ENCODE measurements at places on chromosomes 11 and 22.
A peak's percentile ranks its signal among the peaks of the same experiment; 100 is the strongest.

- no peak for DNase-seq
Measured at GRCh38 chr11:119509969-119510401, 87.0 kb upstream of the THY1 start.

GRCh38 chr22:44369293-44369661, 56.5 kb upstream of the SHISAL1 start:
- DNase-seq = no peak

GRCh38 chr11:75589933-75590332, 27.9 kb downstream of the SERPINH1 start:
- no peak for DNase-seq

GRCh38 chr22:45413368-45414211, at the start of the genes RIBC2 and SMC1B:
Gene RIBC2, plus strand, starts transcription at chr22:45413693. Its CDS starts 194 bp downstream, at chr22:45413887.
Gene SMC1B, minus strand, starts transcription at chr22:45413599. Its CDS starts 32 bp downstream, at chr22:45413567.
- DNase-seq = peak; percentile 73

- DNase-seq = no peak
Measured at GRCh38 chr22:42261296-42261695, 9.2 kb downstream of the TCF20 start.

DNA sequence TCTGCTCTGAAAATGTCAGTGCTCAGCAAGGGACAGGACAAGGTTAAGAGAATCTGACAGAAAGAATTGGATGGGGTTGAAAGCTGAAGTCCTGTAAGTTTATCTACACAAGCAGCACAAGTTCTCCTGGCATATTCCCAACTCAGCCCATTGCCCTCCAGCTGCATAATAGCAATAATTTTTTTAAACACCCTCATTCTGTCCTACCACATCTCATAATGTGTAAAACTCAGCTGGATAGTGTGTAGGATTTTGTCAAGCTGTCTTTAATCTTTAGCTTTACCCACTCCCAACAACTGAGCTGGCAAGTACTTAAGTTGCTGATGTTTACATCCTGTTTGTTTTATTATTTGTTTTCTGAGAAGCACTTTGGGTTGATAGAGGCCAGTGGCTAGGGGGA, 158.9 kb downstream of the CADM1 start:
- no peak for DNase-seq

DNA sequence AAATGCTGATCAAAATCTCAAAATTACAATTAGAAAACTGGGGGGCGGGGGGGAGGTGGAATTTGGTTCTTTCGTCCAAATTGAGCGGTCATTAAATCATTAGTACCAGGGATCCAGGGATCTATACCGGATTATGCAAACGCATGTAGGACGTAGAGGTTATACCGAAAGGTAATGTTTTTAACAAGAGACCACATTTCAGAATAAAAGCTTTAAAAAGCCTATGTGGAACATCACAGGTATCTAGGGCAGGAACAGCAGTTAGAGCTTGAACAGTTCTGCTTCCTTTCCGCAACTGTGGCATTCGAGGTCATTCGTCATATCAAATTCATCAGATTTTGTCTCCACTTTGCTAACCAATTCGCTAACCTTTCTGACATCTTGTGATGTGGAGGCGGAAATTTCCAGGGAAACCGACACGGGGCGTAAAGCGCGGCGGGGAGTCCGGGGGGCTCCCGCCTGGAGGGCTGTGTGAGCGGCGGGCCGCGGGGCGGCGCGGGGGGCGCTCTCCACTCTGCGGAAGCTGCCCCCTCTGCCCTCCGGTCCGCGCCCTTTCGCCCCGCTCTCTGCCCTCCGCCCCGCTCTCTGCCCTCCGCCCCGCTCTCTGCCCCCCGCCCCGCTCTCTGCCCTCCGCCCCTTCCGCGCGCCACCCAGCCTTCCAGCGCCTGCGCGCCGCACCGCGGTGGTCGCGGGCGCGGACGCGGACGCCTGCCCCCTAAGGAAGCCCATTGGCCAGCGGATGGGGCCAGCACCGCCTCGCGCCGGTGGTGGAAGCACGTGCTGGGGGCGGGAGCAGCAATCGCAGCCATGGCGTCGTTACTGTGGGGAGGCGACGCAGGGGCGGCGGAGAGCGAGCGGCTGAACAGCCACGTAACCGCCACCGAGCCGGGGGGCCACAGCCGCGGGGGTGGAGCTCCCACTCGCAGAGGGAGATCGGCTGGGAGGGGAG, at the start of gene DDX25:
DDX25 (plus strand) TSS at position 798 of the 949 bp plus-strand sequence; CDS start at position 808, 10 bp downstream.
- DNase-seq = no peak

GRCh38 chr22:47044722-47045535, 282.5 kb downstream of the TBC1D22A start:
- no peak for DNase-seq

GRCh38 chr22:20785415-20785814, 11.5 kb downstream of the SERPIND1 start:
- DNase-seq = no peak

DNA sequence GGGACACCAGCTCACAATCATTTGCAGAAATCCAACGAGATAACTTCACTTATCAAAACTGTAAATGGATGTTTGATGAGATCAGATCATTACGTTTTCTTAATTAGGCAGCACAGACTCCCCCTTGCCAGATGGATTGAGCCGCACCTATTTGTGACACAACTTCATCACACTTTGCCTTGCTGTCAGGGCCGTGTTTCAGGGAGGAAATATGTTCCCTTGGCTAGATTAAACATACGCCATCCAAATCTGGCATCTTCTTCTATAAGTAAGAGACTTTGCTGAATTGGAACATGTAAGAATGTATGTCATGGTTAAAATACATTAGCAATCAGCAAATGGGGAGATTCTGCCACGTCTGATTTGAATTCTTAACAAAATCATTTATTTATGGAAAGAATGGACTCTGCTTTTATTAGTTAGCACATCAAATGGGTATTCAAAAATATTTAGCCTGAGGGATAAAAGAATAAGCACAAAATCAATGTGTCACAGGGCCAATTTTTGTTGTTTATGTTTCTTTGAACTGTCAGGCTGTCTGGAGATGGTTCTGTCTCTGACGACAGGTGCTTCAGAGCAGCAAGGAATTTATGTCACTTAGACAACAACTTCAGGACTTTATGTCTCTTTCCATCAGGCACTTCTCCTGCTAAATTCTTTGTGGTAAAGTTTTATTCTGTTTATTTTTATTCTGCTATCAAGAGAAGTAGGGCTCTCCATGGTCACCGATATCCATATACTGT, 326.1 kb upstream of the NCAM1 start:
- no peak for DNase-seq

- DNase-seq = no peak
Measured at GRCh38 chr11:26792941-26793340, 71.1 kb upstream of the SLC5A12 start.

DNA sequence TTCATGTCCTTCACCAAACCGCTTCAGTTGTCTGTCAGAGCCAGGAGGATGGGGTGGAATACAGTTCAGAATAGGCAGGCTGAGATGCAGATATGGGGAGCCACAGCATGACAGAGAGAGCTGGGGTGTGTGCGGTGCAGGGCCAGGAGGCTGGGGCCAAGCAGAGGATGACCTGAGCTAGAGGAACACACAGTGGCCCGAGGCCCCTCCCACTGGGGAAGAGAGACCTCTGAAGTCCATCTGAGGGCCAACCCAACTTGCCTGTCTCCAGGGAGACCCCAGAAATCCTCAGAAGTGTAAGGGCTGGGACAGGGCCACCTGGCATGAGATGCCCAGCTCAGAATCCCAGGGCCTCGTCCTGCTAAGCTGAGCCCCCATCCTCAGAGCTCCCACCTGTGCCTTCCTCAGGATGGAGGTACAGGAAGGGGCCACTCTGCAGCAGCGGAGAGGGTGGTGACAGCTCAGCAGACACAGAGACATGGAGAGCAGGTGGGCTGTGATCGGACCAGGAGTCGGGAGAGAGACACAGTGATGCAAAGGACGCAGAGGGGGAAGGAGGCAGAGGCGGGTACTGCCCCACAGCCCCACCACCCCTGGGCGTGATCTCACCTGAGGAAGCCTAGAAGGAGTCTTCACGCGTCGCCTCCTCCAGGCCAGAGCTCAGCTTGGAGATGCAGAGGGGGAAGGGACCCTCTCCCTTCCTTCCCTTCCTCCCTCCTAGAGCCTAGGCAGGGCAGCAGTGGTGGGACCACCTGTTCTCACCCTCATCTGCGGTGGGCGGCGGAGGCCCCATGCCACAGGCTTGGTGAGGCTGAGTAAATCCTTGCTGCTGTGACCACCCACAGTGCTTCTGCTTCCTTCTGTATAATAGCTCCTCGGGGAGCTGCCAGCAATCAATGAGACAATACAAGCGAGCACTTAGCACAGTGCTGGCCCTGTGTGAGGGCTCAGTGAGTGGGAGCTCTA, 9.1 kb upstream of the TUB start:
- no peak for DNase-seq

DNA sequence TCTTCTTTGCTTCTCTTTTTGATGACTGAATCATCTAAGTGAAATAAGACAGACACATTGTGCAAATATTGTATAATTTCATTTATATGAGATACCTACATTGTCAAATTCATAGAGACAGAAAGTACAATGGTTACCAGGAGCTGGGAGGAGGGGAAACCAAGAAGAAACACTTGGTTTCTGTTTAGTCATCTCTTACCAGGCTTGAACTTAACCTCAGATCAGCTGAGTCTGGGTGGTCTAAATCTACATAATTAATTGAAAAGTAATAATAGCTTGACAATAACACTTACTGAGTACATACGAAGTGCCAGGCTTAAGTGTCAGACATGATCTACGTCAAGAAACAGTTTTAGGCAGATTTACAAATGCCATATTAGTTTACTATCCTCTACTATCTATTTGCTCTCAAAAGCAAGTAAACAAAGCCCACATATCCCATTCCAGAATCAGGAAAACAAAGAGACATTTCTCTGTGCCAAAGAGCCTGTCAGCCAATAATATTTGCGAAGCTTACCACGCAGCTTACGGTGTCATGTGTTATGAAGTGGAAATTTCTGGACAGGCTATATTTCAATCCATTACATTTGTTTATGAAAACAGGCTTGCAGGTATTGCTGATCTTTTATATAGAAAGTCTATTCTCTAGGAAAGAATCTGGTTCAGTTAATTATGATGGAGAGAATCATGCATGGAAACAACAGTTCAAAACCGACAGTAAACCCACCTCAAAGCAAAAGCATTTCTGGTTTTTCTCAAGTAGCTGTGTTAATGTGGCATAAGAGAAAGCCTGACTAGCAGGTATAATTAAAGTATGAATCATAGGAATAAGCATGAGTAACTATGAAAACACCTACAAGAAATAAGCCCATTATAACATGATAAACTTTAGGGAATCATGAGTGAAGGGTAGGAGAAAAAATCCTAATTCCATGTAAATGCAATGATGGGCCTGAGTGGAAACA, 2.7 kb upstream of the ARHGAP42 start:
- no peak for DNase-seq

DNA sequence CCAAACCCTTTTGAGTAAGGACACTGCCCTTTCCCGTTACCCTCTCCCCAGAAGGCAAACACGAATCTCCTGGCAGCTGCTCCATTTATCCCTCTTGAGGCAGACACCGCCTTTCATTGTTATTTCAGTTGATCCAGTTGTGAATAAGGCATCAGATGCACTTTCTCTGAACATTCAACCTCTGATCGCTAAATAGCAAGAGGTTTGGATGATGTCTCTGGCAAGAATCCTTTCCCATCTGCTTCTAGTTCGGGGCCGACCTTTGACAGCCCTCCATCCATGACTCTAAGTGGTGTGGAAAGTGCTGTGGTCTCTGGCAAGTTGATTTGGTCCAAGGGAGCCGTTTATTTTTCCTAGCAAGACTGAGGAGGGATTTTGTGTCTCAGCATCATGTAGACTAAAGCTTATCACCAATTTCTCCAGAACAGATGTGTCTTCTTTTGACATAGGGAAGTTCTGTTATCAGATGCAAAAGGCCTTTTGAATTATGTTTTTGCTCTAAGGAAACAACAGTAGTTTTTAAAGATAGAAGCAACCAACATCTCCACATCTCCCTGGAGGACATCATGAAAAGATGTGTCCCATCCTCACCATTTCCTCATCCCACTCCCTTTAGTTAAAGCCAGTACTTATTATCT, 123.6 kb downstream of the CCDC34 start:
- no peak for DNase-seq

DNA sequence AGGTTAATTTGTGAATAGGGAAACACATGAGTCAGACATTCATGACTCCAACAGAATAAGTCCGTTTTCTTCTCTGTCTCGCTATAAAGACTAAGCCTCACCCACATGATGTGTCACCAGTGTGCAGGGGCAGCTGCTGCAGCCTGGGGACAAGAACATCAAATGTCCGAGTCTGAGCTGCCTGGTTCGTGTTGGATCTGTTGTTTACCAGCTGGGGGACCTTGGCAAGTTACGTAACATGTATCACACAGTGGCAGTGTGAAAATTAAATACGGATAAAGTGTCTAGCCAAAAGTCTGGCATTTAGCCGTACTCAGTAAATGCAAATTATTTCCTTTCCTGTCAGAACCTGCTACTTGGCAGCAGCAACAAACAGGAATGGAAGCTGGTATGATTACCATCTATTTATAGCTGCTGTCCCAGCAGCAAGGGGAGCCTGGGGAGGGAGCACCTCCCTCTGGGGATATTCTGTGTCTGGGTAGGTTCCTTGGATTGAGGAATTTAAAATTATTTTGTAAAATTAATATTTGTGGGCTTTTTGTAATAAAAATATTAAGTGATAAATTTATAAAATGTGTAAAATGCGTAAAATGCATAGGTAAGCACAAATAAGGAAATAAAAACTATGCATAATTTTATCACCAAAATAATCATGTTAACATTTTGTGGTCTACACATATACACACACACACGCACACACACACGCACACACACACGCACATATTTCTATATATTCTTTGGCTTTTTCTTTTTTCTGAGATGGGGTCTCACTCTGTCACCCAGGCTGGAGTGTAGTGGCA, 1.3 kb upstream of the CLDN25 start:
- DNase-seq = no peak

DNA sequence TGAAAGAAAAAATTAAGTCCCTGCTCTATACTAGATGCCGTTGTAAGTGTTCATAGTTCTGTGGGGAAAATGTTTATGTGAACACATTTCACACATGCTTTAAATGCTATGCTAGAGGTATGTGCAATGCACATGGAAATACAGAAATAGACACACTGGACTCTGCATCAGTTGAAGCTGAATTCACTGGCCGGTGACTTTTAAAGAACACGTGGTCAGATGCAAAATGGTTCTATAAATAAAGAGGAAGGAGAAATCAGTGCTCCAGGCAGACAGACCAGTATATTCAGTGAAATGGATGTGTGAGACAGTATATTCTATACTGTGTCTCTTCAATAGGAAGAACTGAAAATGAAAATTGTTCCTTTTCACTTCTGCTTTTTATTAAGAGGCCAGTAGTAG, 29.9 kb downstream of the TRPC6 start:
- no peak for DNase-seq

GRCh38 chr22:21641417-21641788, 699 bp upstream of the SDF2L1 start:
- no peak for DNase-seq

DNA sequence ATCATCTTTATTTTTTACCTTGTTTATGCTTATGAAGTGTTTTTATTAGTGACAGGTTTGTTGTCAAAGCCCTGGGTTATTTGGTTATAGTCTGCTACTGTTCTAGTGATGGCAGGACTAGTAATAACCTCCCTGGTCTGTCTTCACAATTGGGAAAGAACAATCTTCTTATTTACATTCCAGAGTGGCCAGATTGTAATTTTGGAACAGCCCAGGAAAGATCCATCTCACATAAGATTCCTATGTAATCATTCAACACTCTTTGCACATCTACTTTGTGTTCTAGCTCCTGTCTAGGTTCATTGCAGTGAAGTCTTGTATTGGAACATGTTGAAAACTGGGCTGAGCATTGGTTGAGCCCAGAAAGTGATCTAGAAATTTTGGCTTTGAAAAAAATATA, 63.8 kb downstream of the CYB5R2 start:
- DNase-seq = no peak
